ENCODE measurements at places on chromosomes 5 and 9. TPM values are rescaled to one million over a fixed set of nuclear protein-coding genes. Genes with fewer than 3 reads are reported as not detected.

ANKRD33B gene
- total RNA-seq: 1.8 TPM

CRHBP gene
- total RNA-seq: 17.8 TPM

SLC36A3 gene
- not detected for total RNA-seq

PTGES gene
- 9.5 TPM for total RNA-seq

RALGPS1 gene
- total RNA-seq: 72.9 TPM

MSX2 gene
- total RNA-seq: 0.69 TPM

SNX30 gene
- 29.8 TPM for total RNA-seq

CRB2 gene
- 17.1 TPM for total RNA-seq

ARHGEF39 gene
- 0.46 TPM for total RNA-seq

TAL2 gene
- 1.4 TPM for total RNA-seq

POLR3G gene
- 5.3 TPM for total RNA-seq

PCDHB9 gene
- 9.2 TPM for total RNA-seq

LCN12 gene
- 0.46 TPM for total RNA-seq

NREP gene
- total RNA-seq: 588 TPM

CYSRT1 gene
- 0.92 TPM for total RNA-seq

TPPP gene
- 27.5 TPM for total RNA-seq

IL4 gene
- not detected for total RNA-seq

KCNV2 gene
- total RNA-seq: not detected

NDUFS4 gene
- total RNA-seq: 131 TPM

GRIN1 gene
- total RNA-seq: 69.0 TPM

LCN15 gene
- total RNA-seq: not detected

NUTM2F gene
- not detected for total RNA-seq

TAF11L13 gene
- total RNA-seq: not detected

MOB3B gene
- 9.0 TPM for total RNA-seq

SHROOM1 gene
- 2.3 TPM for total RNA-seq

TTC39B gene
- 11.1 TPM for total RNA-seq

DIPK1B gene
- total RNA-seq: 37.4 TPM

GFI1B gene
- total RNA-seq: 0.23 TPM

ARSI gene
- 0.46 TPM for total RNA-seq

NR5A1 gene
- total RNA-seq: 0.69 TPM

PWWP2A gene
- 49.4 TPM for total RNA-seq

HK3 gene
- 1.2 TPM for total RNA-seq
